Stimulated activated CD8-positive, alpha-beta memory T cell treated with anti-CD3 and anti-CD28 coated beads, Interleukin-4, amount 100 ng/mL, for 48 hours (primary cell): ENCODE measurements at places on chromosomes 12 and 14.

- DNase-seq = peak; percentile 22
Observed at GRCh38 chr14:53432378-53432802, 279.3 kb upstream of the DDHD1 start.

DNA sequence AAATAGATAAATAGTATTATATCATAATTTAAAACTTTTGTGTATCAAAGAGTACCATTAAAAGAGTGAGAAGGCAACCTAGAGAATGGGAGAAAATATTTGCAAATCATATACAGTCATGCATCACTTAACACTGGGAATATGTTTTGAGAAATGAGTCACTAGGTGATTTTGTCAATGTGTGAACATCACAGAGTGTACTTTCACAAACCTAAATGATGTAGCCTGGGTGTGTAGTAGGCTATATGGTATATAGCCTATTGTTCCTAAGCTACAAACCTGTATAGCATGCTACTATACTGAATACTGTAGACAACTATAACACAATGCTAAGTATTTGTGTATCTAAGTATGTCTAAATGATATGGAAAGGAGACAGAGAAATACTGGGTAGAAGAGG lies 48.0 kb upstream of the ARID2 start:
- no peak for DNase-seq

- DNase-seq = peak; percentile 80
Observed at GRCh38 chr12:4030929-4031702, 157.9 kb upstream of the PARP11 start.

- peak; percentile 92 for DNase-seq
Observed at GRCh38 chr12:48977290-48978281, 536 bp upstream of the WNT1 start.

- peak; percentile 65 for DNase-seq
Observed at GRCh38 chr14:104138098-104138717, at the start of gene KIF26A. Gene KIF26A (plus strand): TSS chr14:104138587. CDS start chr14:104138723, 136 bp downstream.

DNA sequence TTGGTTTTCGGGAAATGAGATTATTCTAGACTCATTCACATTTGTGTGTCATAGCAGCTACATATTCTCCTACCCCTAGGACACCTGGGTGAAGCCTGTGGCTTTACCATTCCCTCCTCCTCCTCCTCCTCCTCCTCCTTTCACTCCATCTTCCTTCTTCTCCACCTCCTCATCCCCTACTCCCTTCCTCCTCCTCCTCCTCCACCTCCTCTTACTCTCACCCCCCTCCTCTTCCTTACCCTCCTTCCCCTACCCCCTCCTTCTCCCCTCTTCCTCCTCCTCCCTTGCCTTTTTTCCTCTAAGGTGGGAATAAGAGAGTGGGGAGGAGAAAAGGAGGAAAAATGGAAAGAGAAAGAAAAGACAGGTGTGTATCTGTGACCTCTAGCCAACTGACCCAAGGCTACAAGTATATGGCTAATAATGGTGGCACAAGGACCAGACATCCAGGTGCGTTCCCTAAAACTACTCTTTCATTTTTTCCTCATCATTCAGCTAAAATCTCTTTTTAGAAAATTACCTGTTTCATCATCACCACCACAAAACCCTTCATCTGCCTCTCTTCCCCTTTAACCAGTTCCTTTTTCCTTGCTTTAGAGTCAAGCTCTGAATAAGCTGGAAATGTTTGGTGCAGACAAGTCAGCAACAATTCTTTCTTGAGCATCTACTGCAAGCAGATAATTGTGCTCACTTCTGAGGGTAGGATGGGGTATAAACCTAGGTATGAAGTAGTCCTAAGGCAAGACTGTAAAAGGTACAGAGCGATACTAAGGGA lies 149.8 kb upstream of the FOXN3 start:
- no peak for DNase-seq

DNA sequence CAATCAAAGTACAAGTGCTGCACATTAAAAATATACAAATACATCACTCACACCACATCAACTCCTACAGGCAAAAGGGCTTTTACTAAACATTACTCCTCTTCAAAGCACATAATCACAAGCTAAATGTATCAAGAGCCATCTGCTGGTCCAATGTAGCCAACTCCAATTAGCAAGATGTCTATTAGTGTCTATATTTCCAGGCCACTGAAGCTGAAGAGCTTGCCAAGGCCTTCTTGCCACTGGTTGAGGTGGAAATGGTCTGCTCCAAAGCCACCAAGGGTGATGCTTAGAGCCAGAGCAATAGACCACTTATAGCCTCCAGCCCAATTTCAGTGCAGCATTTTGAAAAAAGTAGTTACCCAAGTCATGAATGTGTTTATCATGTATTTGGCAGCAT lies 54.4 kb downstream of the RASSF9 start:
- no peak for DNase-seq

GRCh38 chr12:47560415-47560814 lies 145.4 kb downstream of the RPAP3 start:
- DNase-seq = no peak

GRCh38 chr14:90373887-90374286 lies 22.9 kb upstream of the CALM1 start:
- DNase-seq = no peak

GRCh38 chr12:30905463-30906009 lies 21.0 kb upstream of the TSPAN11 start:
- no peak for DNase-seq

- DNase-seq = peak; percentile 83
Observed at GRCh38 chr12:46383654-46384450, 11.3 kb upstream of the SLC38A2 start.

- no peak for DNase-seq
Observed at GRCh38 chr12:104669089-104669721, 212.5 kb downstream of the CHST11 start.

- DNase-seq = no peak
Observed at GRCh38 chr12:65952737-65953209, 128.5 kb downstream of the HMGA2 start.

GRCh38 chr14:58439476-58439875 lies 12.0 kb downstream of the KIAA0586 start:
- no peak for DNase-seq

DNA sequence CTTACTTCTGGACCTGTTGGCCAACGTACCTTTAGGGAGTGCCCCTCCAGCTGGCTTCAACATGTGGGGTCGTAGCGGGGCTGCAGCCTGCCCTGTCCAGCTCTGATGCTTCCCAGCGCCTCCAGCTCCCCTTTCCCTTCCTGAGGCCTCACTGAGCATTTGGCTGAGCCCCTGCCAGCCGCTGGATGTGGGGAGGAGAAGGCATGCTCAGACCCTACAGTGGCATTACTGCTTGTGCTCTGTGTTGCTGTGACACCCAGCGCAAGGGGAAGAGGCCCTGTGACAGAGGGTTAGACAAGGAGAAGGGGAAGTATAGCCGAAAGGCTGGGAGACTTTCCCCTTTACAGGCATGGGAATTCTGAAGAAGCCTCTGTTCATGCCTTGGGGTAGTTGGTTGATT lies 145.9 kb downstream of the PRKCH start:
- no peak for DNase-seq

- DNase-seq = no peak
Observed at GRCh38 chr12:29176941-29177340, 27.9 kb downstream of the FAR2 start.

GRCh38 chr12:52971679-52972329 lies 22.9 kb downstream of the KRT18 start:
- DNase-seq = no peak

- no peak for DNase-seq
Observed at GRCh38 chr12:50507930-50508329, 3.1 kb downstream of the DIP2B start.

- DNase-seq = no peak
Observed at GRCh38 chr12:18427520-18427919, 166.2 kb downstream of the PIK3C2G start.

DNA sequence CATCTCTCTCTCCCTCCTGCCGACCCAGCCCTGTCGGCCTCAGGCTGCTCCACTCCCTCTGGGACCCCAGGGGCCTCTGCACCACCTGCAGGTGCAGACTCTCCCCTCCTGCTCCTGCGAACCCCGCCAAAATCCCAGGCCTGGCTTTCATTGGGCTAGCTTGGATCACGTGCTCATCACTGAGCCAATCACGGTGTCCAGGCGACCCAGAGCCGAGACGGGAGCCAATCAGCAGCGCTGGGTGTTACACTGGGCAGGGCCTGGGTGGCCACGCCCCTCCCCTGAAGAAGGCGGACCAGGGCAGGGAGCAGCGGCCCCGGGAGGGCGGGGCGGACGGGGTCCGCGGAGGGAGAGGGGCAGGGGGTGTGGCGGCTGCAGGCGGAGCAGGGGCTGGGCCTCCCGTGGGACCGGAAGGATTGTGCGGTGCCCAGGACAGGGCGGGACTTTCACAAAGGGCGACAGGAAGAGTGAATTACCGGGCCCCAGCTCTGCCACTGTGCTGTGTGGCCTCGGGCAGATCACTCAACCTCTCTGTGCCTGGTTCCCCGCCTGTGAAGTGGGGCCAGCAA lies 66.6 kb upstream of the FBRSL1 start:
- DNase-seq = no peak

GRCh38 chr12:113091506-113091905 lies 35.0 kb downstream of the DTX1 start:
- no peak for DNase-seq

- no peak for DNase-seq
Observed at GRCh38 chr14:58824796-58825195, 187.0 kb downstream of the DACT1 start.

- no peak for DNase-seq
Observed at GRCh38 chr14:101508948-101509729, 52.2 kb upstream of the DIO3 start.

GRCh38 chr12:69239922-69240630 lies 707 bp downstream of the CPSF6 start:
- peak; percentile 59 for DNase-seq

DNA sequence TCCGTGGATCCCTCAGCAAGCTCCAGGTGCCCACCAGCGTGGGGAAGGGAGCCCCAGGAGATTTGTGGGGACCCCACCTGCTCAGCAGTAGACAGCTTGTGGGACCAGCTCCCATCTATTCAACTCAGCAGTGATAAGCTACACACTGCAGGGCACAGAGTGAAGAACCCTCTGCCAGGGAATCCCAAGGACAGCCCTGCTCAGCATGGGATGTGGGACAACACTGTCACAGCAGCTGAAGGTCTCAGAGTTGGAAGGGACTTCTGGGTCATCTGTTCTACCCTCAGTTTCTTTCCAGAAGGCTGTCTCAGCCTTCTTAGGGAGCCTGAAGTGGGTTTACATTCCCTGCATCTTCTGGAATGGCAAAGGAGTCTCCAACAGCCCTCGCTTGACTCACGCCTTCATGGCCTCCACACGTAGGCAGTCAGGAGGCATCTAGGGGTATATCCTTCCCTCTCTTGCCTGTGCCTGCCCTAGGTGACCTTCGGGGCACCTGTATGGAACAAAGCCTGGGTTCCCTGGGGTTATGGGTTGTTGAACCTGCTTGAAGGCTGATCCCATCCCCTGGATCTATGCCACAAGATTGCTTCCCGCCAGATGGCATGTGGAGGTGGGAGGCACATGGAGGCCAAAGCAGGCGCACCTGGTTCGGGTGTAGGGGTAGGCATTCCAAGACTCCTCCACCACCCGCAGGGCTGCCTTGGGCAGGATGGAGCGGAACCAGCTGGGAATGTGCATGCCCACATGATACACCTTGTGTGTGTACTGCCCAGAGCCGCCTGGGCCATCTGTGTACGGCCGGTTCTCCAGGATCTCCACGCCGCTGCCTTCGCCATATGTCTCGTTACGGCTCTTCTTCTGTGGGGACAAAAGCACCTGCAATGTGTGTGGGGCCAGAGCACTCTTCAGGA lies 33.0 kb downstream of the ARL6IP4 start:
- DNase-seq = no peak

- no peak for DNase-seq
Observed at GRCh38 chr14:54698966-54699530, 132.1 kb downstream of the SAMD4A start.

DNA sequence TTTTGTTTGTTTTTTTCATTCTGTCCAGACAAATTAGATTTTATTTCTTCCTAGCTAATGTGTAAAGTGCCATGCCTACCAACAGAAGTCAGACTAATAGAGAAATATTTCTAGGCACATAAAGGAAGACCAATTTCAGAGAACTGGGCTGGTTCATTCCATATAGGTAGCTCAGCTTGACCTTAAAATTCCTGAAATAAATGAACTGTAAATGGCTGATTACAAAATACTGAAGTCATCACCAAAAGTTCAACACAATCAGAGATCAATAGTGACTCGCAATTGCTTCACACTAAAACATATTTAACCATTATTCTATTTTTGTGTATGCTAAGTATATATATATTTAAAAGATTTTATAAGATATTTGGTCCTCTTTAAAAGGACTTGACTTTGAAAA lies 34.2 kb downstream of the PTPRB start:
- no peak for DNase-seq

DNA sequence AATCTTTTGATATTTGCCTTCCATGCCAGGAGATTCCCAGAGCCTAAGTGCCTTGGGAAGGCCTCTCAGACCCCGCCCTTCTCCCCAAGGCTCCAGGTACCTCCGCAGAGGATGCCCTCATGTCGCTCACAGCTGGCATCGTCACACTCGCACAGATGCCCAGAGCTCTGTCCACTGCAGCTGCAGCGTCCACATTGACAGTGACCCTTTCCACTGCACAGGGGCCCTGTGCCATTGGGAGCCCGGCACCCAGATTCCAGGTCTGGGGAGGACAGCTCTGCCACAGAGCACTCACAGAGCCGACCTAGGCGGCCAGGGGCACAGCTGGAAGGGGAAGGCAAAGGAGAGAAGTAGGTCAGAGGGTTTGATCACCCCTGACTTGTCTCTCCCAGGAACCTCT lies 12.3 kb upstream of the CSAD start:
- no peak for DNase-seq

GRCh38 chr12:108310489-108310888 lies 28.6 kb downstream of the CMKLR1 start:
- DNase-seq = no peak

DNA sequence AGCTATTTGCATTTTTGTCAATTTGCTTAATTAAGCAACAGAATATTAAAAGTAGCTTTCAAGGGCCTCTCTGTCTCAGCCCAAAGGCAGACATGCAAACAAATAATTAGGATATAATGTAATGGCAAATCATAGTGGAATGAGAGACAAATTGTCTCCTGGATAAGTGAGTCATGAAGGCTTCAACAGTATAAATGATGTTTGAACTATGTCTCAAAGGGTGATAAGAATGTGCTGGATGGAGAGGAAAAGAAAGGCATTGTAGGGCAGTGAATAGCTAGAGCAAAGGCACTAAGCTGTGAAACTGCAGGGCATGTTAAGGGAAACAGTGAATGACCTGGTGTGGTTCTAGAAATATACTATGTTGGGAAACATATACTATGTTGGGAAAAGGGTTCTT lies 53.5 kb upstream of the PPP1R12A start:
- DNase-seq = no peak
